ENCODE measurements at places on chromosomes 1 and 21.
A peak's percentile ranks its signal among the peaks of the same experiment; 100 is the strongest.

DNA sequence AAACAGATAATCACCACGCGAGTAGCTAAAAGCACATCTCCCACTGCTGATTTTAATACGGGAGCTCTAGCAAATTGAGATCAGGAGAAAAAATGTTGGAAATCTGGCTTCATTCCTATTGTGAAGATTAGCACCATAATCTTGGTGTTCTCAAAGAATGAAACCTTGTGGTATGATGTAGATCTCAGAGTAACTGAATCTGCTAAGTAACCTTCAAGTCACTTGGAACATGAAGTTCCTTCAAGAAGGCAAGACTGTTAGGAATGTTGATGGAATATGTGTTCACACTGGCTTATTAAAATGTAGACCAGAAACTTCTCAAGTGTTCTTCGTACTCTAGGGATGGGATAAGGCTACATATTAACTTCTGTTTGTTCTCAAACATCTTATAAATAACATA lies 117.4 kb upstream of the CHRM3 start:
- DNase-seq, result no peak

- DNase-seq, result no peak
Observed at GRCh38 chr1:229643996-229644745, 18.1 kb downstream of the URB2 start.

DNA sequence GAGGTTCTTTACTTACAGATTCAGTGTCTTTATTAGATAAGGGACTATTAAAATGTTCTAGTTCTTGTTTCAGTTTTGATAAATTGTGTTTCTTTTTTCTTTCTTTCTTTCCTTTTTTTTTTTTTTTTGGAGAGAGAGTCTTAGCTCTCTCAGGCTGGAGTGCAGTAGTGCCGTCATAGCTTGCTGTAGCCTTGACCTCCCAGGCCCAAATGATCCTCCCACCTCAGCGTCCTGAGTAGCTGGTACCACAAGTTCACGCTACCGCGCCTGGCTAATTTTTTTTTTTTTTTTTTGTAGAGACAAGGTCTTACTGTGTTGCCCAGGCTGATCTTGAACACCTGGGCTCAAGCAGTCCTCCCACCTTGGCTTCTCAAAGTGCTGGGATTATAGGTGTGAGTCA lies 76.6 kb downstream of the TMEM200B start:
- DNase-seq, result no peak

GRCh38 chr1:89843273-89844130 lies 22.7 kb downstream of the LRRC8D start:
- DNase-seq, result peak; percentile 55

- no peak for DNase-seq
Observed at GRCh38 chr1:69483246-69483645, 84.5 kb upstream of the LRRC7 start.

GRCh38 chr1:240149484-240150094 lies 57.9 kb downstream of the FMN2 start:
- no peak for DNase-seq

DNA sequence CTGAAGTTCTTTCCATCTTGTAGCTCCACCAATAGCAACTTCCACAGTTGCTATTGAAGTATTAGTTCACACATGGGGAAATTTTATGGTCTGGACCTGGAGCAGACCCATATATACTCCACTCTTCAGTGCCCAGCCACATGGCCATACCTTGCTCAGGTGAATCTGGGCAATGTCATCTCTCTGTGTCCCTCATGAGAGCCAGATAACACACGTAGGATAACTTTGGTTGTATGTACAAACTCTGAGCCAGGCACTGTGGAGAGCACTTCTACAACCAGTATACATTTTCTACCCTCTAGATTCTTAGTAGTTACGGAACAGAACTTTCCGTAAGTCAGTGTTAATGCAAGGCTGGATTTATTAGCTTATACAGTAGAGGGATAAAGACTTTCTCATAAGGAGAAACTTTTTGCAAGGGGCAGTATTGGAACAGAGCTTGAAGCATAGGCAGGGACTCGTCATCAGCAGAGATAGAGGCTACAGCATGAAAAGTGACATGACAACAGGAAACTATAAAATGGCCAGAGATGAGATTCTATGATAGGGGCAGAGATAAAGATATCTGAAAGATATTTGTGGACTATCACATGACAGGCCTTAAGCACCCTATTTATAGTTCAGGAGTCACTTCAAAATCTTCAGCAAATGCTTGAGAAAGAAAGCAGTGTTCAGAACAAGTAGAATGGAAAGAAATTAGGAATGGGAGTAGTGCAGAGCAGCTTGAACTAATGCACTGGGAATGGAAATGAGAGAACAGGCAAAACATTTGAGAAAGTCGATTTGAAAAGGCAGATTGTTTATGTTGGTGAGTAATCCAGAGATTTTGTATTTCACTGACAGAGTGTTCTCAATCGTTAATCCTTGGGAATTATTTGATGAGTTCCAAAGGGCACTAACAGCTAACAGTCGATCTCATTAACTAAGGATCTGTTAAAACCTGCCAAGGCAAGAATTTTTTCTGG lies 481.8 kb downstream of the USP25 start:
- no peak for DNase-seq

DNA sequence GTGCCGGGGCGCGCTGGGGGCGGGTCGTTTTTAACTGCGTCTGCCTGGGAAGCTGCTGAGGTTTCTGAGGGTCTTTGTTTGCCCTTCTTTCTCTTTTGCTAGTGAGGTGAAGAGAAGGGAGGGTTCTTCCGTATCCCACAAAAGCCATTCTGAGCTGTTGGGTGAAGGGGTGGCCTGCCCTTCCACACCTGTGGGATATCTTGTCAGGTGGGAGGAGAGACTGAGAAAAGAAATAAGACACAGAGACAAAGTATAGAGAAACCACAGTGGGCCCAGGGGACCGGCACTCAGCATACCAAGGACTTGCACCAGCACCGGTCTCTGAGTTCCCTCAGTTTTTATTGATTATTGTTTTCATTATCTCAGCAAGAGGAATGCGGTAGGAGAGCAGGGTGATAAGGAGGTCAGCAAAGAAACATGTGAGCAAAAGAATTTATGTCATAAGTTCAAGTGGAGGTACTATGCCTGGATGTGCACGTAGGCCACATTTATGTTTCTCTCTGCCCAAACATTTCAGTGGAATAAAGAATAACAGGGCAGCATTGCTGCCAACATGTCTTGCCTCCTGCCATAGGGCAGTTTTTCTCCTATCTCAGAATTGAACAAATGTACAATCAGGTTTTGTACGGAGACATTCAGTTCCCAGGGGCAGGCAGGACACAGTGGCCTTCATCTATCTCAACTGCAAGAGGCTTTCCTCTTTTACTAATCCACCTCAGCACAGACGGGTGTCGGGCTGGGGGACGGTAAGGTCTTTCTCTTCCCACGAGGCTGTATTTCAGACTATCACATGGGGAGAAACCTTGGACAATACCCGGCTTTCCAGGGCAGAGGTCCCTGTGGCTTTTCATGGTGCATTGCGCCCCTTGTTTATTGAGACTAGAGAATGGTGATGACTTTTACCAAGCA lies 972 bp downstream of the PGBD2 start:
- DNase-seq, result no peak

DNA sequence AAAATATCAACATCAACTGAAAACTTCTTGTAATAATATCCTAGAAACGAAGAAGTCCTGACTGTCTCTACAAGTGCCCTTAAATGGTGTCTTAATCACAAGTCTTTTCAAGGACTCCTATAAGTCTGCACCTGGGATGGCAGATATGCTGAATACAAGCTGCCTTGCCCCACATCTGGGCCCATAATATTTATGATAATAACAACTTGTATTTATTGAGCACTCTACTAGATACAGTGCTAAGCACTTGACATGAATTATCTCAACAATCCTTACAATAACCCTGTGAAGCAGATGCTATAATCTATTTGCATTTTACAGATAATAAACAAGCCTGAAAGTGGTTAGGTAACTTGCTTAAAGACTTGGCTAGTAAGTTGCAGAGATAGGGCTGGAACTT lies 78.0 kb upstream of the ZNF648 start:
- no peak for DNase-seq

- DNase-seq, result no peak
Observed at GRCh38 chr1:113784104-113784779, 25.0 kb upstream of the PHTF1 start.

- no peak for DNase-seq
Observed at GRCh38 chr1:66286307-66286706, 247.6 kb upstream of the SGIP1 start.

DNA sequence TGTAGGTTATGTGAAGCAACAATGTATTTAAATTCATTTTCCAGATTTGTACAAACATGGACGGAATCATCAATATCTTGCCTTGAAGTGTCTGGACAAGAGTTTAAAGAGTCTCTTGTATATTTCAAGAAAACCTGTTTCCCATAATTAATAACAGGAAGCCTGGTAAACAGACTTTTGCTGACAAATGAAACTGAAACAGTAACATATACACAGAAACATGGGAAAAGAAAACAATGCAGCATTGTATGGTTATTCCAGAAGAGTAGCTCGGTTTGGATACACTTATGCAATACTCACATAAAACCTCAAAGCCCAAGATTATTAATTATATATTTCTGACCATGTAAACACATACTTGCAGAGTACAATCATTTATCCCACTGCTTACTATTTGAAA lies 265.5 kb downstream of the PTPRC start:
- DNase-seq, result no peak

DNA sequence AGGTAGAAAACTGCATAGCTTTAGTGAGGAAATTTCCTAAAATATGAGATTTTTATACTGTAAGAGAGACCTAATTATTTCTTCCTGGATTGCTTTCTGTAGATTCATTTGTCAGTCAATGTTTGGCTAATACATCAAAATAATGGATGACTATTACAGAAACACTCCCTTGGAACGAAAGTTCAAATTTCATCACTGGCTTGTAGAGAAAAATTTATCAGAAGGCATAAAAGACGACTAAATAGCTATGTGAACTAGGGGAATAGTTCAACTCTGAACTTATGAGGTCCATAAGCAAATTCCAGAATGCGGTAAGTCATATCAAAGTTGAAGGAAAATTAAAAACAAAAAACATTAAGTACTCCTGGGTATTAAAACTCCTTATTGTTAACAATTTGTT lies 36.0 kb downstream of the WNT2B start:
- DNase-seq, result no peak

- DNase-seq, result no peak
Observed at GRCh38 chr1:163585796-163586195, 264.0 kb downstream of the NUF2 start.

- DNase-seq, result no peak
Observed at GRCh38 chr1:232486006-232486405, 143.9 kb downstream of the SIPA1L2 start.

GRCh38 chr1:1470626-1471388 lies 758 bp upstream of the ATAD3B start:
- DNase-seq, result no peak

DNA sequence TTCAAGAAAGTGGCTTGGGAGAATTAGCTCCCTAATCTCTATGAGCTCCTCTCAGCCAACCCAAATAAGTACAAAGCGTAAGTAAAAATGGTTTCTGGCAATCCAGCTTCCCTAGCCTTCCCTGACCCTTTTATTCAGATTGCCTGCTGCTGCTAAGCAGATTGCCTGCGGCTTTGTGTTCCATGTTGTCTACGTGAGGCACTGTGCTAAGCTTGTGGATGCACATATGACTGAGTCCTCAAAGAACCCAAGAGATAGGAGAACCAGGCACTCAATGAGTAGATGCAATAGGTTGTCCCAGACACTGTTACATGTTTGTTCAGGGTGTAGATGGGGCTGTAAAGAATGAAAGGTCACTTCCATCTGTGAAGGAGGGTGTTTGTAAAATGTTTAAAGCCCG lies 6.3 kb upstream of the OSBPL9 start:
- DNase-seq, result no peak

DNA sequence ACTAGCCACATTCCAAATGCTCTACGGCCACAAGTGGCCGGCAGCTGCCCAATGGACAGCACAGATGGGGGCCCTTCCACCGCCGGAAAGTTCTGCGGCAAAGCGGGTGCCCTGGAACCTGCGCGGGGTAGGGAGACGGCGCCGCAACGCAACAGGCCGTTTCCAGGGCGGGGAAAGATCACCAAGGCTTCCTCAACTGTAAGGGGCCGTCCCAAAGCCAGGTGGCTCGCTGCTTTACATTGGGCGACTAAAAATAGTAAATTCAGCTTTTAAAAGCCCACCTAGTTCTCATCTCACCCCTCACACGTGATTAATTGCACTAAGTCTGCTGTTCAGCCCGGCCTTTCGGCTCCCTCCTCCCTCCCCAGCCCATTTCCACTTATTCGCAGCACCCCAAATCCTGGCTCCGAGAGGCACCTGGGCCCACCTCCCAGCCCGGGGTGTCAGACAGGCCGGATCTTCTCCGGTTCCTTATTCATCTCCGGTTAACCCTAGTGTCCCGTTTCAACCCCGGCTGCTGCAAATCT lies 643 bp downstream of the CFAP298 start:
- DNase-seq, result no peak

DNA sequence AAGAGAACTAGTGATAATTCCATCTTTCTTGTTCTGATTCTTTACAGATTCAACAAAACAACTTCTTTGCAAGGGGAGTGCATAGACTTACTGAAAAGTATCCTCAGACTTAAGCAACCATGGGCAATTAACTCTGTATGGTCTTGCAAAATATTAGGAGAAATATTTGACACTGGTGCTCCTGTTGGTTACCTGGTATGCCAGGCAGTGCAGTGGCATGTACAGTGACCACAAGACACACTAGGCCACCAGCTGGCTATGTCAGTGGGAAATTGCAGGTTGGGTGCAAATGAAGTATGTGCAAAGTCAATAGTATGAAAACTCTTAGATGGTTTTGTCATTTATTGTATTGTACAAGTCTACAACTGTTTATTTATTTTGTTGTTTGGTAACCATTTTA lies 34.5 kb downstream of the EPS15 start:
- DNase-seq, result no peak

- no peak for DNase-seq
Observed at GRCh38 chr1:96771847-96772246, 50.3 kb downstream of the PTBP2 start.

GRCh38 chr1:97745912-97746311 lies 174.9 kb downstream of the DPYD start:
- DNase-seq, result no peak

- DNase-seq, result no peak
Observed at GRCh38 chr1:17348593-17349234, 23.3 kb upstream of the PADI6 start.

DNA sequence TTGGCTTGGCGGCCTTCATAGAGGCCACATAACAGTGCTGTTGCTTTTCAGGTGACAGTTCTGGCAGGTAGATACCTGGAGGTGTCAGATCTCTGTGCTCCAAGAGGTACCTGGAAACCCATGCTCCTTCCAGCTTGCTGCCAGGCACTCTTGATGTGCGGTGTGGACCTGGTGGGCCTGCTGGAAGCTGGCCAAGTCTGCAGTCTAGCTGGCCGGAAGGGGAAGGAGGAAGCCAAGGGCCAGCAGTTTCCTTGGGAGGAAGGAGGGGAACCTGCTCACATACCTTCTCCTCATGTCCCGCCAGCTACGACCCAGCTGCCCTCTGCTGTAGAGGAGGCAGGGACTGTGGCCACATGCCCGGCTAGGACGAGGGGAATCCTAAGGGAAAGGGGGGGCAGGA lies 166.4 kb upstream of the AJAP1 start:
- no peak for DNase-seq

GRCh38 chr1:213399695-213400094 lies 348.7 kb downstream of the RPS6KC1 start:
- no peak for DNase-seq

- no peak for DNase-seq
Observed at GRCh38 chr1:183070234-183070922, 47.2 kb downstream of the LAMC1 start.

Measured in C1 segment of cervical spinal cord (tissue), 14 donors.